ENCODE measurements at places on chromosomes 2 and 18. TPM values are rescaled to one million over a fixed set of nuclear protein-coding genes. Genes with fewer than 3 reads are reported as not detected.

The REG3A gene
- not detected for polyA plus RNA-seq

The SP110 gene
- 17.8 TPM for polyA plus RNA-seq

The SUPT7L gene
- 57.2 TPM for polyA plus RNA-seq

The SIGLEC15 gene
- polyA plus RNA-seq: 0.44 TPM

The MIB1 gene
- polyA plus RNA-seq: 61.5 TPM

The CRACDL gene
- 3.0 TPM for polyA plus RNA-seq

The MSH2 gene
- polyA plus RNA-seq: 69.3 TPM

The FAM237A gene
- polyA plus RNA-seq: not detected

The DAPL1 gene
- polyA plus RNA-seq: 42.8 TPM

The RPRM gene
- 4.7 TPM for polyA plus RNA-seq

The DBI gene
- polyA plus RNA-seq: 239 TPM

The IL18RAP gene
- polyA plus RNA-seq: 0.68 TPM

The AGXT gene
- polyA plus RNA-seq: 0.13 TPM

The TUBB8B gene
- 1.7 TPM for polyA plus RNA-seq

The MYO3B gene
- polyA plus RNA-seq: 7.7 TPM

The GAL3ST2 gene
- 0.77 TPM for polyA plus RNA-seq

The CDH2 gene
- 79.9 TPM for polyA plus RNA-seq

The IMP4 gene
- polyA plus RNA-seq: 45.8 TPM

The TCF4 gene
- 67.2 TPM for polyA plus RNA-seq

The PDE11A gene
- 8.3 TPM for polyA plus RNA-seq

Data from renal pelvis (tissue), 12 donors.